ENCODE measurements at places on chromosomes 3 and 15. TPM values are rescaled to one million over a fixed set of nuclear protein-coding genes. Genes with fewer than 3 reads are reported as not detected.
A peak's percentile ranks its signal among the peaks of the same experiment; 100 is the strongest.

CAND2 gene
- polyA plus RNA-seq = 2.8 TPM

DAPK2 gene
- 7.4 TPM for polyA plus RNA-seq

NDN gene
- 67.1 TPM for polyA plus RNA-seq

DNA sequence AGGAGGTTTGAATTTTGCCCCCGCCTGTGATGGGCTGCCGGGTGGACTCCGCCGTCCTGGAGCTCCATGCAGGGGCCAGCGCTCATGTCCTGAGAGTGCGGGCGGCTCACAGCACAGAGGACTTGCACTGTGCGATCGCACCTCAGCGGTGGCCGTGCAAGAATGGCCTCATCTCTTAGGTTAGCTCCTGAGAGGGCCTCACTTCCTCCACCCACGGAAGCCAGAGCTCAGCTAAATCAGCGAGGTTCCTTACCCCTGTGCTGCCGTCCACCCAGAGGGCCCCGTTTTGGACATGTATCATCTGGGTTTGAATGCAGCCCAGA, 72.0 kb upstream of the PCSK6 start:
- no peaks in the 10 kb centered on the region for H3K36me3 ChIP-seq
- H3K4me3 ChIP-seq = no peak overlapping the region
- H3K27me3 ChIP-seq = peaks cover 4% of the 10 kb centered on the region
- no peak for DNase-seq

KCNAB1 gene
- 2.5 TPM for polyA plus RNA-seq

GRCh38 chr3:161333696-161334095, 37.6 kb downstream of the SPTSSB start:
- no peaks in the 10 kb centered on the region for H3K4me1 ChIP-seq
- H3K27me3 ChIP-seq = no peaks in the 10 kb centered on the region
- no peak overlapping the region for H3K4me3 ChIP-seq
- no peak for DNase-seq
- H3K27ac ChIP-seq = no peak overlapping the region
- H3K36me3 ChIP-seq = no peaks in the 10 kb centered on the region

PLA2G4F gene
- polyA plus RNA-seq = 3.6 TPM

GHSR gene
- not detected for polyA plus RNA-seq

LRRC34 gene
- 2.1 TPM for polyA plus RNA-seq

FSTL1 gene
- polyA plus RNA-seq = 190 TPM

ACAD9 gene
- polyA plus RNA-seq = 33.1 TPM

DNA sequence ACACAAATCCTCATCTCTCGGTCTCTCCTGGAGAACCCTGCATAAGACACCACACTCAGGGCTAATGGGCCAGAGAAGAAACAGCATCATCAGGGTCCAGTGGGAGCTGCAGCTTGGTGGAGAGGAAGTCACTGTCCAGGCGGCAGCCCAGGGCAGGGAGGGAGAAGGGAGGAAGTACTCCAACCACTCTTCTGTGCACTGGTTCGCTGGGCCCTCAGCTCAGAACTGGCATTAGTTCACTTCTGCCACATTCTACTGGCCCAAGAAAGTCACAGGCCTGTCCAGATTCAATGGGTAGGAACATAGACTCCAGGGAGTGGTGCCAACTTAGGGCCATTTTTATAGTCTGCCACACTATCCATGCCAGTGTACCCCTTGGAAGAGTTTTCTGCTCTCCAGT, 169.0 kb downstream of the ABHD5 start:
- H3K27ac ChIP-seq = no peak overlapping the region
- no peaks in the 10 kb centered on the region for H3K36me3 ChIP-seq
- H3K4me1 ChIP-seq = no peaks in the 10 kb centered on the region
- no peak overlapping the region for H3K4me3 ChIP-seq

DNA sequence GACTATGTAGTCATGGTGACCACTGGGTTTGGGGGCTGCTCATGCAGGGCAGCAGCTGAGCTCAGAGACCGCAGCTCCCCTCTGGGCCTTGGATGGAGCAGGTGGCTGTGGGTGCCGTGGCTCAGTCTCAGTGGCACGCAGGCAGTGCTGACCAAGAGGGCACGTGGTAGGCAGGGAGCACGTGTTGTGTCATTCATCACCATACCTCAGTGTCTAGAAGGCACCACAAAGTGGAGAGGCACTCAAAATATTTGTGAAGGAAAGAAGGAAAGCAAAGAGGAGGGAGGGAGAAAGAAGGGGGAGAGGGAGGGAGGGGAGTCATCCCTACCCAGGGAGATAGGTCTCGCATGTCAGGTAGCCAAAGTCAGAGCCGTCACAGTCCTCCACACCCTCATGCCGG, 26.1 kb downstream of the EAF1 start:
- no peaks in the 10 kb centered on the region for H3K27me3 ChIP-seq
- no peaks in the 10 kb centered on the region for H3K4me1 ChIP-seq
- no peak for DNase-seq
- H3K4me3 ChIP-seq = no peak overlapping the region
- H3K27ac ChIP-seq = no peak overlapping the region
- H3K36me3 ChIP-seq = peaks cover 6% of the 10 kb centered on the region

DNA sequence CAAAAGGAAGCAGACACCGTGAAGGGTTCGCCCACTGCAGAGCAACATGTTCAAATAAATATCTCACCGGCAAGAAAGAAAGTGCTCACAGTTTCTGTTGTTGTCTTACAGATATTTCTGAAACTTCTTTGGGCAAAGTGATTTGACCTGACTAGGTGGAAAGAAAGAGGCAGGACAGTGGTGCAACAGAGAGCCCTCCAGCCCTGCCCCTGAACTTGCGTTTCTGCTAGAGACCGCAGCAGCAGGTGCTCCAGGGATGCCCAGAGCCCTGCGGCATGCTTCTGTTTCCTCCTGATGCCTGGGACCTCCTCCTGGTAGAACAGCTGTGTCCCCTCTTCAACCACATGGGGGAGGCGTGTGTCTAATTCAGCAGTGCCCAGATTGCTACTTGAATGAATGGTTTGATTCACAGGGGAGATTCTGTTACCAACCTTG, 123.4 kb downstream of the ATP10A start:
- DNase-seq = no peak
- no peak overlapping the region for H3K4me3 ChIP-seq
- no peaks in the 10 kb centered on the region for H3K36me3 ChIP-seq
- H3K27ac ChIP-seq = no peak overlapping the region
- H3K4me1 ChIP-seq = no peaks in the 10 kb centered on the region

GRCh38 chr3:111303760-111304159, 232.1 kb downstream of the NECTIN3 start:
- H3K36me3 ChIP-seq = no peaks in the 10 kb centered on the region
- no peak overlapping the region for H3K27ac ChIP-seq
- no peaks in the 10 kb centered on the region for H3K4me1 ChIP-seq
- DNase-seq = no peak
- no peak overlapping the region for H3K4me3 ChIP-seq
- no peaks in the 10 kb centered on the region for H3K27me3 ChIP-seq

DNA sequence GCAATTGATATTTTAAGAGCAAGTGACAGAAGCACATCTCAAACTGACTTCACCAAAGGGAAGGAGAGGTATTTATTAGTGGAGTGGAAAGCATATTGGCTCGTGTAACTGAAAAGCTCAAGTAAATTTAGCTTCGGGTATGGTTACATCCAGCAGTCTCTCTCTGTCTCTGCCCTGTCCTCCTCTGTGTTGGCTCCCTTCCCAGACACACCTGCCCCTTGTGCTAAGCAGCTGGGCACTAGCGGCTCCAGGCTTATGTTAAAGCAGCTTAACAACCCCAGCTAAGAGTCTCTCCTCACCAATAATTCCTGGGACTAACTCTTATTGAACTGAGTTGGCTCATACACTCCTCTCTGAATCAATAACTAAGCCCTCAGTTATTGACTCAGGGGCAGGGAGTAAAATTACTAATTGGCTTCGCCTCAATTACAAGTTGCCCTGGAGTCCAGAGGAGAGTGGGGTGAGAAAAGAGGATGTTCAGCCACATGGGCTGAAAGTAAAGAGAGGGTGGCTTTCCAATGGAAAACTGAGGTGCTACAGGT, 12.8 kb upstream of the SH3BP5 start:
- no peak overlapping the region for H3K4me3 ChIP-seq
- H3K27me3 ChIP-seq = no peaks in the 10 kb centered on the region
- no peak for DNase-seq
- H3K36me3 ChIP-seq = no peaks in the 10 kb centered on the region
- no peak overlapping the region for H3K27ac ChIP-seq

- no peaks in the 10 kb centered on the region for H3K4me1 ChIP-seq
- no peak overlapping the region for H3K4me3 ChIP-seq
- no peaks in the 10 kb centered on the region for H3K36me3 ChIP-seq
Measured at GRCh38 chr3:85171976-85172375, 213.2 kb downstream of the CADM2 start.

- peaks cover 7% of the 10 kb centered on the region for H3K27me3 ChIP-seq
- H3K27ac ChIP-seq = no peak overlapping the region
- H3K4me1 ChIP-seq = no peaks in the 10 kb centered on the region
- no peak overlapping the region for H3K4me3 ChIP-seq
- DNase-seq = no peak
- H3K36me3 ChIP-seq = no peaks in the 10 kb centered on the region
Measured at GRCh38 chr3:10495003-10495402, 10.4 kb downstream of the ATP2B2 start.

GRCh38 chr3:58237238-58237940, at the start of gene ABHD6:
Gene ABHD6, plus strand, starts transcription at chr3:58237792. Its CDS starts 18,795 bp downstream, at chr3:58256587.
- DNase-seq = peak; percentile 87
- H3K4me1 ChIP-seq = peaks cover 19% of the 10 kb centered on the region
- peak within 1 kb of the TSS; percentile 72 for H3K27ac ChIP-seq
- H3K27me3 ChIP-seq = no peaks in the 10 kb centered on the region

- no peak for DNase-seq
- H3K27ac ChIP-seq = no peak overlapping the region
- no peaks in the 10 kb centered on the region for H3K4me1 ChIP-seq
- H3K27me3 ChIP-seq = no peaks in the 10 kb centered on the region
- H3K4me3 ChIP-seq = no peak overlapping the region
Measured at GRCh38 chr15:88003541-88004327, 252.8 kb downstream of the NTRK3 start.

ISLR2 gene
- polyA plus RNA-seq = 4.9 TPM

COL8A1 gene
- polyA plus RNA-seq = 6.6 TPM

GRCh38 chr3:55828712-55829111, 341.6 kb upstream of the WNT5A start:
- H3K27ac ChIP-seq = no peak overlapping the region
- no peaks in the 10 kb centered on the region for H3K36me3 ChIP-seq
- H3K4me1 ChIP-seq = no peaks in the 10 kb centered on the region
- H3K4me3 ChIP-seq = no peak overlapping the region
- no peaks in the 10 kb centered on the region for H3K27me3 ChIP-seq

NPHP3 gene
- polyA plus RNA-seq = 34.1 TPM

- no peak overlapping the region for H3K4me3 ChIP-seq
- no peaks in the 10 kb centered on the region for H3K27me3 ChIP-seq
- no peak overlapping the region for H3K27ac ChIP-seq
- no peak for DNase-seq
Measured at GRCh38 chr3:29426302-29427226, 145.7 kb downstream of the RBMS3 start.

STRC gene
- polyA plus RNA-seq = 10.9 TPM

PSTPIP1 gene
- polyA plus RNA-seq = 3.1 TPM

DNA sequence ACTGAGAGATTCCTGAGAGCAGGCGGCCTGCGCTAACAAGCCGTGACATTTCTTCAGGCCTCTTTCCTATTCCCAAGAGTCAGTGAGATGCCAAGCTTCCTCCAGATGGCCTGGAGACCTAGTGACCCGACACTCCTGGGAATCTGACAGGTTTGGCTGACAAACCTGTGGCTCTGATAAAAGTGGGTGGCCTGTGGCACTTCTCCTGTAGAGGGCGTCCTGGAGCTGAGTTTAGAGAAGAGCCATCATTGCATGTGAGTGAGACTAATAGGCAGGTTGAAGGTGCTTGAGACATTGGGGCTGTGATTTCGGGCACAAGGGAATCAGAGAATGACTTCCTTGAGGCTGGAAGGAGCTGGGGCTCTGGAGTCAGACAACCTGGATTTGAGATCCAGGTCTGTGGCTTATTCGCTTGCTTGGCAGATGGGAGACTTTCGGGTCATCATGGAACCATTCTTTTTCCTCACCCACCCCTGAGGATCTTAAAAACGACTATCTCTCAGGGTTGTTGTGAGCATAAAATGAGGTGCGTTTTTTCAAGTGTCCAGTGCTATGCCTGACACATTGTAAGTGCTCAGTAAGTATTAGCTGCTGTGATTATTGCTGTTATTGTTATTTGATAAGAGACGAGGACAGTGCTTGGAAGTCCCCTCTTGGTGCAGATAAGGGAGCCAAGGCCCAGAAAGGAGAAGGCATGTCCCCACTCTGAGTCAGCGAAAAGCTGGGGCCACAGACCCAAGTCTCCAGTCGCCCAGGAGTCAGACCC, 77.2 kb downstream of the SCN10A start:
- H3K4me1 ChIP-seq = no peaks in the 10 kb centered on the region
- H3K4me3 ChIP-seq = no peak overlapping the region
- no peaks in the 10 kb centered on the region for H3K36me3 ChIP-seq
- no peaks in the 10 kb centered on the region for H3K27me3 ChIP-seq
- H3K27ac ChIP-seq = no peak overlapping the region

TGM4 gene
- polyA plus RNA-seq = 0.04 TPM

SCAPER gene
- polyA plus RNA-seq = 28.0 TPM

ATP2C1 gene
- 66.5 TPM for polyA plus RNA-seq

TRH gene
- 0.16 TPM for polyA plus RNA-seq

- H3K4me1 ChIP-seq = peaks cover 6% of the 10 kb centered on the region
- peak overlapping the region; percentile 66 for H3K4me3 ChIP-seq
- H3K27ac ChIP-seq = no peak overlapping the region
Measured at GRCh38 chr15:88621789-88622604, 857 bp downstream of the AEN start.

DNA sequence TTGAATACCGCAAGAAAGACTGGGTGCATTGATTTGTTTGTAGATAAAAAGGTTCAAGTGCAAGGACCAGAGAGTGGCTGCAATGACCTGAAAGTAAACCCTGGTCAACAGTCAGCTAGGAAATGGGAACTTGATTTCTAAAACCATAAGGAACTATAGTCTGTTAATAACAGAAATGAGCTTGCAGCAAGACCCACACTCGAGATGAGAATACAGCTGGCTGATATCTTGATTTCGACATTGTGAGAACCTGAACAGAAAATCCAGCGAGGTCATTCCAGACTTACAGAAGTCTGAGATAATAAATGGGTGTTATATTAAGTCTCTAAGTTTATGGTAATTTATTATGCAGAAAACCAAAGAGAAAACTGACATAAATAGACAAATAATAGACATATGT, 177.3 kb downstream of the NFKBIZ start:
- no peaks in the 10 kb centered on the region for H3K4me1 ChIP-seq
- no peak for DNase-seq
- H3K4me3 ChIP-seq = no peak overlapping the region
- no peaks in the 10 kb centered on the region for H3K27me3 ChIP-seq
- no peak overlapping the region for H3K27ac ChIP-seq

GRCh38 chr15:80989081-80989517, 520 bp downstream of the MESD start:
- no peak for DNase-seq
- no peaks in the 10 kb centered on the region for H3K27me3 ChIP-seq
- peak overlapping the region; percentile 79 for H3K27ac ChIP-seq
- peaks cover 3% of the 10 kb centered on the region for H3K36me3 ChIP-seq
- H3K4me1 ChIP-seq = no peaks in the 10 kb centered on the region

GRCh38 chr3:168094877-168095610, 680 bp downstream of the GOLIM4 start:
- peaks cover 19% of the 10 kb centered on the region for H3K4me1 ChIP-seq
- H3K27me3 ChIP-seq = no peaks in the 10 kb centered on the region
- H3K36me3 ChIP-seq = no peaks in the 10 kb centered on the region
- H3K27ac ChIP-seq = peak overlapping the region; percentile 98
- DNase-seq = peak; percentile 44
- peak overlapping the region; percentile 94 for H3K4me3 ChIP-seq

GRCh38 chr3:71186801-71187200, 396.7 kb downstream of the FOXP1 start:
- no peak for DNase-seq
- no peak overlapping the region for H3K27ac ChIP-seq
- peaks cover 14% of the 10 kb centered on the region for H3K4me1 ChIP-seq
- H3K27me3 ChIP-seq = no peaks in the 10 kb centered on the region
- H3K4me3 ChIP-seq = no peak overlapping the region

GJD2 gene
- 0.09 TPM for polyA plus RNA-seq

GRCh38 chr15:47917881-47918280, 200.6 kb downstream of the SEMA6D start:
- no peak overlapping the region for H3K4me3 ChIP-seq
- peaks cover 5% of the 10 kb centered on the region for H3K27me3 ChIP-seq
- no peak overlapping the region for H3K27ac ChIP-seq
- H3K36me3 ChIP-seq = no peaks in the 10 kb centered on the region

All from large intestine (tissue), 12 donors.